Left lobe of liver (tissue), 2 donors: ENCODE measurements at places on chromosomes 1 and 21.

GRCh38 chr1:91032349-91032748, 10.5 kb upstream of the ZNF644 start:
- no peak for DNase-seq

GRCh38 chr1:36225283-36225899, 1.1 kb downstream of the THRAP3 start:
- no peak for DNase-seq

DNA sequence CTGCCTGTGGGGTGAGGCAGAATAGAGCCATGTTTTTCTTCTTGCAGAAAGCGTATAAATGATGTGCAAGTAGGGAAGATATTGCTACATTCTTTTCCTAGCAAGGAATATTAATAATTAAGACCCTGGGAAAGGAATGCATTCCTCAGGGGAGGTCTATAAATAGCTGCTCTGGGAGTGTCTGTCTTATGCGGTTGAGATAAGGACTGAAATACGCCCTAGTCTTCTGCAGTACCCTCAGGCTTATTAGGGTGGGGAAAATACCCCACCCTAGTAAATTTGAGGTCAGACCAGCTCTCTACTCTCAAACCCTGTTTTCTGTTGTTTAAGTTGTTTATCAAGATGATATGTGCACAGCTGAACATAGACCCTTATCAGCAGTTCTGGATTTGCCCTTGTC, 155.9 kb upstream of the HMCN1 start:
- no peak for DNase-seq

DNA sequence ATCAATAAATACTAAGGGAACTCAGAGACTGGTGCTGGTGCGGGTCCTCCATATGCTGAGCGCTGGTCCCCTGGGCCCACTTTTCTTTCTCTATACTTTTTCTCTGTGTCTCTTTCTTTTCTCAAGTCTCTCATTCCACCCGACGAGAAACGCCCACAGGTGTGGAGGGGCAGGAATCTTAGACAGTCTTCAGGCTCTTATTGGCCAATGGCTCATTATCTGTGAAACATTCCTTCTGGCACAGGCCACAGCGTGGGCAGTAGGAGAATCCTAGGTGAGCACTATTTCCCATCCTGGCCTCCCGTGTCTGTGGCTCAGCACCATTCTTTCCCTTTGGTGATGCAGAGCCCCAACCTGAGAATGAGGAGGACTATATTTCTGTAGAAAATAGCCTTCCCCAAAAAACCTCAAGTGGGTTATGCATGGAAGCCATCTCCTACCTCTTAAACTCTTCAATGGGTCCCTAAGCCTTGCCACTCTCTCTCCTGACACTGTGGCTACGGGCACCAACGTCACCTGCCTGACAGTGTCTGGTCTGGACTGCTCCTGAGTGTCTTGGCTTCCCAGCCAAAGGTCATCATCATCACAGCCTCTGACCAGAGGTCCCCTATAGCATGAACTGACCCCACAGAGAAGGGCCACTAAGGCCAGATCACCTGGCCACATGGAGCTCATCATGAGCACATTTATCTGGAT, 6.2 kb upstream of the SLAMF1 start:
- no peak for DNase-seq

- no peak for DNase-seq
Measured at GRCh38 chr1:206041640-206042039, 11.3 kb upstream of the RHEX start.

- DNase-seq: no peak
Measured at GRCh38 chr21:17397703-17398102, 115.1 kb upstream of the CXADR start.

- no peak for DNase-seq
Measured at GRCh38 chr21:33281096-33281652, 15.0 kb downstream of the IL10RB start.

DNA sequence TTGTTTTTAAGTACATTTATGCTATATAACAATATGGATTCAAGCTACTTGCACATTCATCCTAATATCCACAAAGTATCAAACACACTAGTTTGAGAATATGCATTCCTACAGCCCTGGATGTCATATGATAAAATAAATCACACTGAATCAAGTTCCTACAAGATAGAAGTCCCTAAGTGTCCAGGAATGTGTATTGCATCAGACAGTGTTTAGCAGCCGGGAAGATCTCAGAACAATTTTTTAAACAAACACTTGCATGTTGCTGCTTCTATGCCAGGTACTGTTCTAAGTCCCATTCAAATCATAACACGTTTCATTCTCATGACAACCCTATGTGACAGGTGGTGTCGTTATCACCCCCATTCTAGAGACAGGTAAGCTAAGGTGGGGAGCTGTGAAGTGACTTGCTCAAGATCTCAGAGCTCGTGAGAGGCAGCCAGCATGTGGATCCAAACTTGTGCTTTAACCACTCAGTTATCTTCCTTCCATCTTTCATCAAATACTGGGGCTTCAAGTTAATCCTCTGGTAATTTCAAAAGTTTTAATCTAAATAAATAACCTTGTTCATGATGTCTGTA, 68.3 kb upstream of the KIF26B start:
- no peak for DNase-seq

GRCh38 chr1:39720094-39720999, 18.3 kb upstream of the PPIE start:
- no peak for DNase-seq

GRCh38 chr1:51203874-51204245, 32.2 kb upstream of the RNF11 start:
- DNase-seq: no peak

DNA sequence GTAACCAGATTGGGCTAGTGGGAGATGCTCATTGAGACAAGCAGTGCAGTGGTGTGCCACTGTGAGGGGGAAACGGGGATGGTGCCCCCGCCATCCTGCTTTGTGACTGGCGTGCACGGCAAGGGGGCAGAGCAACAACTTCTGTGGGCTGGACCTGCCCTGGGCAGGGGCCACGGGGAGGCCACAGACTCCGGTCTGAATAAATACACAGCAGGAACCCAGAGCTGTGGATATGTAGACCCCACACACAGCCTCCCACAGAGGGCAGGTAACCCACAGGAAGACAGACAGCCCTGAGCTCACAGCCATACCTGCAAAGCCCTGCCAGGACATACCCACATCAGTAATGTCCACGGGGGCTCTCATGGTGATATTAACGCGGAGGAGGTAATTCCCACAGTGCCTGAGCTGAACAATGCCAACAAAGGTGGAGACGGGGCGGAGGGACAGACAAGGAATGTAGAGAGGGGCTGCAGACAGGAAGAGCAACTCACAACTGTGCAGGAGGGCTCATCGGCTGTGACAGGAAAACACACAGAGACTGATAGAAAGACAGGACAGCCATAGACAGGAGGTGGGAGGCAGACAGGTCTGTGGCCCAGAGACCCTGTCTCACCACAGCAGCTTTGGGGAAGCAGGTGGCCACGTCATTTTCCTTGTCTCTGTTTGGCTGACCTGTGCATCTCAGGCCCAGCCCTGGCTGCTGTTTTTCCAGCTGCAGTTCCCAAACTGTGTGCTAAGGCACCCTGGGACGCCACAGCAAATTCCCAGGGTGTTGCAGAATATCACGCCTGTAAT, 4.9 kb upstream of the WNT3A start:
- DNase-seq: no peak

- no peak for DNase-seq
Measured at GRCh38 chr1:211625040-211625439, 46.1 kb upstream of the SLC30A1 start.

DNA sequence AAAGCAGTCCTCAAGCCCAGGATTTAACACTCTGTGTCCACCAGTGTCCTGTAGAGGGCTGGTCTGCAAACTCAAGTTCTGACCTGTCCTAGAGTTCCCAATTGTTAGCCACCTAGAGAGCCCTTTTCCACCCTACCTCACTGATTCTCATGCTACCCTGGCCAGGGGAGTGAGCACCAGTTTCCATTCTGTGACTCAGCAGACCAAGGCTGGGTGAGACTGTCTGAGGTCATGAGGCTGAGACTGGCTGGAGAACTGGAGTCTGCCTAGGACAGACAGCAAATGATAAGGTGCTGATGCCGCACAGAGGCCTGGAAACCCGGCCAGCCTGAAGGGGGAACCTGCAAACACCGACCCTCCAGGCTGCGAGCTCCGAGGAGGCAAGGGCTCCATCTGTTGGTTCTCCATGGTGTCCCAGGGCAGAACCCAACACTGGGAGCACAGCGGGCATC, 13.7 kb downstream of the GLIS1 start:
- DNase-seq: no peak

- no peak for DNase-seq
Measured at GRCh38 chr1:92458146-92458545, 28.6 kb downstream of the GFI1 start.

GRCh38 chr21:39220150-39220549, 36.9 kb upstream of the PSMG1 start:
- DNase-seq: no peak

GRCh38 chr1:183281039-183281438, 95.0 kb downstream of the LAMC2 start:
- DNase-seq: no peak

DNA sequence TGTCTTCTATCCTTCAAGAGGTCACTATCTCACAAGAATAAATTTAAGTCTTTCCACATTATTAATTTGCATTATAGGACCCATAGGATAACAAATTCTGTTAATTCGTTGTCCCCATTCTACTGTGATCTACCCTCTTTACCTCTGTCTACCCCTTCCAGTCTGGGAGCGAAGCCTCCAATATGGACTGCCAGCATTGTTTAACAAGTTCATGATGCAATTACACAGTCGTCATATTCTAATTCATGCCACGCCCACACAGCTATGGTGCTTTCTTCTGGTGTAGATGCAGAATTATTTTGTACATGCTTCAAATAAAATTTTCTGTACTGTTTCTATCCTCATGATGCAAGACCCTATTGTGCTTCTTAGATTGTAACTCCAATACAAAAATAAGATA, 178.3 kb upstream of the PALMD start:
- no peak for DNase-seq

DNA sequence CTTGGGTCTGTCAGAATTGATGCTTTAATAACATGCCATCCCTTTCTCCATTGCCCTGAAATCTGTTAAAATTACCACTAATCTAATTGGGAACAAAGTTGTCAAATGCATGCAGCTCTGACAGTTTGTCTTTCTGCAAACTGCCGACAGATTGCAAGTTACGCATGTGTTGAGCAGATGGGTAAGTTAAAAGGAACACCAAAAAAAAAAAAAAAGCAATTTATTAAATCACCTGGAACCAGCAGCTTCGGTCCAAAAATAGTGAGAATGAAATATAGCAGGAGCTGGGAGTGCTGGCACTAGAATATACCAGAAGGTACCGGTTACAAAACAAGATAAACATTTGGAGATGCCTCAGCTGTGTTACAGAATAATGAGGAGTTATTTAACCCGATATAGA, 149.6 kb upstream of the C1orf87 start:
- no peak for DNase-seq

DNA sequence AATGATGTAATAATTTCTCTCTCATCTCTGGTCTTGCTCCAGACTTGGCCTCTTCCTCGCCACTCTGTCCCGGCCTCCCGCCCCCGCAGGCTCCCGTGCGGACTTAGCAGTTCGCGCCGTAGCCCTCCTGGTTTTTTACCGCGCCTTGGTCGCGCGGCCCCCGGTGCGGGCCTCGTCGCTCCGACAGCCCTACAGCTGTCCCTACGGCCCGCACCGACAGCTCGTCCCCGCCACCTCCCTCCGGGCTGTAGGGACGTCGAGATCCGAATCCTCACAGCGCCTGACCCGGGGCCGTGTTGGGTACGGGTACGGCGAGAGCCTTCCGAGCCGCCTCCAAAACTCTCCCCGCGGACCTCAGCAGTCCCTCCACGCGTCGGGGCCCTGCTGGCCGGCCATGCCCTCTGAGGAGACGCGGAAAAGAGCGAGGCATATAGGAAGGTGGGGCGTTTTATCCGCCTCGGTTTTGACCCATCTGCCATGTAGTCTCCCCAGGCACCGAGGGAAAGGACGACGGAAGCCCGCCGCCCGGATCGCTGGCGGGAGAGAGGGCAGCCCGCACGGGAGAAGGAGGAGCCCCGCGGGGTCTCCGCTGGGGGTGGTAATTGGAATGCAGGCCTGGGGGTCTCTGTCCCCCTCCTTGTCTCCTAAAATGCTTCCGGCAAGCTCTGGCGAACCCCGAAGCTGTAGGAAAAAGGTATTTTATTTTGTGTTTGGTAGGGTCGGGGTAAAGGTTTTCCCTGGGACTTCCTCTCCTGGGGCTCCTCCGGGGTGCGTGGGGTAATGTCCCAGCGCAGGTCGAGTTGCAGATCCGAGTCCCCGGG, 3.3 kb downstream of the LHX4 start:
- no peak for DNase-seq
